ENCODE measurements at places on chromosomes 12 and 14. TPM values are rescaled to one million over a fixed set of nuclear protein-coding genes. Genes with fewer than 3 reads are reported as not detected.

GRCh38 chr14:40447017-40447416 is 1014.8 kb upstream of the FBXO33 start:
- no peaks in the 10 kb centered on the region for H3K36me3 ChIP-seq
- no peak overlapping the region for H3K4me3 ChIP-seq
- H3K27me3 ChIP-seq = no peaks in the 10 kb centered on the region

DNA sequence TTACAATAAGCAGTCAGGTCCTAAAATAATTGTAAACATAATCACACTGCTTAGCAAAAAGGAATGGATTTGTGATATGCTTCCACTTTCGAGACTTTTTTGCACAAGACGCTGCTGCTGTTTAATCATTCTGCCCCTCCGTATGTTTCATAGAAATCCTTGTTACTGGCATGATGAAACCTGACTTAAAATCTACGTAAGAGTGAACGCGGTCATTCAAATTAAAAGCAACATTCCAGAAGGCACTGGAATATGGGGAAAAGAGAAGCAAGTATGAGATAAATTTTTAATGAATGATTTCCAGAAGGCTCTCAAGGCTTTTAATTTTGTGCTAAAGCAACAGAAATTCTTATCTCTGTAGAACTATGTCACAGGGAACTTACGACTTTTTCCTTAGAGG is 1.1 kb downstream of the CNIH1 start:
- no peaks in the 10 kb centered on the region for H3K36me3 ChIP-seq
- H3K4me1 ChIP-seq = peaks cover 6% of the 10 kb centered on the region
- DNase-seq = no peak
- H3K4me3 ChIP-seq = peak overlapping the region; percentile 65
- peak overlapping the region; percentile 79 for H3K27ac ChIP-seq

GRCh38 chr14:65446159-65446558 is 33.6 kb downstream of the FUT8 start:
- no peak overlapping the region for H3K4me3 ChIP-seq
- no peaks in the 10 kb centered on the region for H3K27me3 ChIP-seq

DNA sequence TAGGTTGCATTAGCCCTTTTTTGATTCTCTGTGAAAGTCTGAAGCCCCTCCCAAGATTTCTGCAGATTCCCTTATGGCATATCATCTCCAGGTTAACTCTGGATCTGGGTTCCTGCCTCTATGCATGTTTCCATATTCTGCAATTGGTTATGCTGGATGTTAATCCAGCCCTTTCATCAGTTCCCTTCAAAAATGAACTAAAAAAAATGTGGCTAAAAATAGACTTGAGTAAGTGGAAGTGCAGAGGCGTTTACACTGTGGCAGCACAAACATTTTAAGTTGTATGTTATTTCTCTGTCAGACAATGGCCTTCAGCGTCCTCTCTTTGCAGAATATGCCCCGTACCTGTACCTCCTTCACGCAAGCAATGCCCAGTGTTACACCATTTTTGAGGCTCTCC is 11.4 kb downstream of the MGST1 start:
- H3K27ac ChIP-seq = no peak overlapping the region
- H3K4me3 ChIP-seq = no peak overlapping the region
- no peak for DNase-seq
- H3K36me3 ChIP-seq = no peaks in the 10 kb centered on the region

- peaks cover 15% of the 10 kb centered on the region for H3K4me1 ChIP-seq
- H3K27me3 ChIP-seq = no peaks in the 10 kb centered on the region
- H3K27ac ChIP-seq = no peak overlapping the region
- no peak for DNase-seq
- no peaks in the 10 kb centered on the region for H3K36me3 ChIP-seq
- H3K4me3 ChIP-seq = no peak overlapping the region
Measured at GRCh38 chr12:26112232-26112631, 12.6 kb downstream of the BHLHE41 start.

- no peaks in the 10 kb centered on the region for H3K4me1 ChIP-seq
- no peak for DNase-seq
- no peaks in the 10 kb centered on the region for H3K27me3 ChIP-seq
- H3K36me3 ChIP-seq = peaks cover 100% of the 10 kb centered on the region
Measured at GRCh38 chr12:57195611-57196371, 20.8 kb upstream of the NXPH4 start.

DNA sequence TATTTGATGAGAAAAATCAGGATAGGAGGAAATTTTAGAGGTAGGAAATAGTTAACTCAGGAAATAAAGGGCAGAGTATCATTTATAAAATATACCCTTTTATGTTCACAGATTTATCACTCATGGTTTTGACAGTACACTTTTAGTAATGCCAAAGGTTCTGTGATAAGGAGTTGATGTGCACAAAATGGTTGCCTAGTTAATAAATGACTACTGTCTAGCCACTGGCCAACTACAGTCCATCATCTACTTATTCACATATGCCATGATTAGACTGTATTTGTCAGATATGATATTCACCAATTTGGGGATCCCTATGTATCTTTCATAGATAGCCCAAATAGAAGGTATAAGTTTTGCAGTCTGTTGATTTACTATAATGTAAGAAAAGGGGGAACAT is 19.2 kb upstream of the GXYLT1 start:
- no peaks in the 10 kb centered on the region for H3K36me3 ChIP-seq
- no peaks in the 10 kb centered on the region for H3K4me1 ChIP-seq
- H3K27ac ChIP-seq = no peak overlapping the region
- no peaks in the 10 kb centered on the region for H3K27me3 ChIP-seq
- no peak for DNase-seq

DNA sequence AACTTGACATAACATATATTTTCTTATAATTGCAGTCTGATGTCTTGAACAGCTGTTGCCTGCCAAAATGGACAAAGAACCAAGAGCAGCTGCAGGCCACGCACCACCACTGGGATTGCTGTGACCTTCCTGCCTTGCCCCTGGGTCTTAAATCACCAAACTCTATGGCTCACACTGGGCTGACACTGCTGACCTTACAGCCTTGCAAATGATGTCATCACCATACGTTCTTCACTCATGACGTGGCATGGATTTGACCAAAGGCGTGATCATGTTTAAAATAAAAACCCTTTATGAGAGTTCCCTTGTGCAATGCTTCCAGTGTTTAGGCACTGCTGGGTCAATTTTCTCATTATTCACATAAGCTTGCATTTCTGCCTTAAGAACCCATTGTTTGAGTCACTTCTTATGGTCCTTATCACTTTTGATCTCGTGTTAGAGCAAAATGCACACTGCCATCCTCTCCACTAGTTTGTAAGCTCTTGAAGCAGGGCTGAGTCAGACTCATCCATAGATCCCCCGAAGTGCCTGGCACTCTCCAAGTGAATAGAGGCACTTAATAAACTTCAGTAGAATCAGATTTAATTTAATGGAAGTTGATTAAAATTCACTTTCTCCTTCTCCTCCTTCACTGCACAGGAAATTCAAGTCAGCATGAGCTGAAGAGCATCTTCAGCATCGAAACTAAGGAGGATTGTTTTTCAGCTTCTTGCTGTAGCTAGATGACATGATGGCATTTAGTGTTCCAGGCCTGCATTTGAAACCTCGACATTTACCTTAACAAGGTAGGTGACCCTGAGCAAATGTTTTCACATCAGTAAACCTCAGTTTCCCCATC is 132.4 kb upstream of the PZP start:
- DNase-seq = no peak
- no peaks in the 10 kb centered on the region for H3K4me1 ChIP-seq
- H3K27me3 ChIP-seq = no peaks in the 10 kb centered on the region

GRCh38 chr12:79834712-79835376 is 100.1 kb downstream of the PPP1R12A start:
- no peak overlapping the region for H3K27ac ChIP-seq
- no peaks in the 10 kb centered on the region for H3K27me3 ChIP-seq
- H3K4me3 ChIP-seq = no peak overlapping the region

GRCh38 chr14:96126339-96126782 is 78.3 kb upstream of the BDKRB2 start:
- H3K27me3 ChIP-seq = no peaks in the 10 kb centered on the region
- H3K27ac ChIP-seq = no peak overlapping the region
- H3K4me3 ChIP-seq = no peak overlapping the region
- H3K4me1 ChIP-seq = peaks cover 4% of the 10 kb centered on the region

- no peak for DNase-seq
- no peaks in the 10 kb centered on the region for H3K27me3 ChIP-seq
- no peak overlapping the region for H3K27ac ChIP-seq
- no peaks in the 10 kb centered on the region for H3K4me1 ChIP-seq
Measured at GRCh38 chr14:79021766-79022165, 851.6 kb downstream of the NRXN3 start.

DNA sequence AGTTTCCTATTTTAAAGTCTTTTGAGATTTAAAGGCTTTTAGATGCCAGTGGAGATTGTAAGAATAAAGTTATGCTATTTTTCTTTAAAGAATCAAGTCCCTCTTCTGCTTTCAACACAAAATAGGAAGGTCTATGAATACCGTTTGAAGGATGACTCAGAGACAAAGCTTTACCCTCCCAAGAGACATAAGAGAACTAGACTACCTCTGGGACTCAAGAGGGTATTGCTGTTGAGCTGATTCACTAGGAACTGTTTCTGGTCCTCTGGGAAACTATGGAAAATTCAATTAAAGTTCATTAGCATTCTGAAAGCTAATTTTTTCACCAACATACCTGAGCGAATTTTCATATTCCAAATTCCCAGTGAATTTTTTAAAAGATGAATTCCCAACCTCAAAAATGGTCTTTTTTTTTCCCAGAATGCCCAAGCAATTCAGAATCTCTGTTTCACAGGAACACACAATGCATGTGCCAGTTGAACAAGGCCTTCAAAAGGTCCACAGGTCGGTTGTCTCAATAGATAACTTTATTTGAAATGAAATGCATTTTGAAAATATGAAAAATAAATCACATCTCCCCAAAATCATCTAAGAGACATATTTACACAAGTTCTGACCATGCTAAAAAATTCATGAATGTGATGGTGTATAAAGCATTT is 6.5 kb downstream of the PHLDA1 start:
- peaks cover 4% of the 10 kb centered on the region for H3K4me1 ChIP-seq
- no peak overlapping the region for H3K4me3 ChIP-seq

GRCh38 chr14:65783576-65783975 is 371.0 kb downstream of the FUT8 start:
- H3K27ac ChIP-seq = no peak overlapping the region
- no peaks in the 10 kb centered on the region for H3K4me1 ChIP-seq
- DNase-seq = no peak
- H3K36me3 ChIP-seq = no peaks in the 10 kb centered on the region

DNA sequence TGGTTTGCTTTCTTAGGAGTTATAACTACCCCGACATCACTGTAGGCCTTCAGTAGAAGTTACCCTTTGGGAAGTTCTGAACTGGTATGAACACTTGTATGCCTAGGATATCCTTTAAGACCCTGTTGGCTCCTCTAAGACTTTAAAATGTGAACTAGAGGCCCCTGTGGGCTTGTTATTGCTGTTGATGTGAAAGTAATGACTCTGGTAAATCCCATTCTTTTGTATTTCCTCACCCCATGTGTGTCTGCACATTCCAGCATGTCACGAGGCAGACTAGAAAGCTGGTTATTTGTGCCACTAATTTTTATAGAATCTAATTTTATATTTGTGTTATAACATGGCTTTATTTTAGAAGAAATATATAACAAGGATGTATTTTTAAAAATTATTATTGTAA is 48.9 kb downstream of the SERPINA10 start:
- no peak for DNase-seq
- H3K4me1 ChIP-seq = no peaks in the 10 kb centered on the region
- H3K36me3 ChIP-seq = no peaks in the 10 kb centered on the region
- H3K27ac ChIP-seq = no peak overlapping the region
- H3K4me3 ChIP-seq = no peak overlapping the region

DNA sequence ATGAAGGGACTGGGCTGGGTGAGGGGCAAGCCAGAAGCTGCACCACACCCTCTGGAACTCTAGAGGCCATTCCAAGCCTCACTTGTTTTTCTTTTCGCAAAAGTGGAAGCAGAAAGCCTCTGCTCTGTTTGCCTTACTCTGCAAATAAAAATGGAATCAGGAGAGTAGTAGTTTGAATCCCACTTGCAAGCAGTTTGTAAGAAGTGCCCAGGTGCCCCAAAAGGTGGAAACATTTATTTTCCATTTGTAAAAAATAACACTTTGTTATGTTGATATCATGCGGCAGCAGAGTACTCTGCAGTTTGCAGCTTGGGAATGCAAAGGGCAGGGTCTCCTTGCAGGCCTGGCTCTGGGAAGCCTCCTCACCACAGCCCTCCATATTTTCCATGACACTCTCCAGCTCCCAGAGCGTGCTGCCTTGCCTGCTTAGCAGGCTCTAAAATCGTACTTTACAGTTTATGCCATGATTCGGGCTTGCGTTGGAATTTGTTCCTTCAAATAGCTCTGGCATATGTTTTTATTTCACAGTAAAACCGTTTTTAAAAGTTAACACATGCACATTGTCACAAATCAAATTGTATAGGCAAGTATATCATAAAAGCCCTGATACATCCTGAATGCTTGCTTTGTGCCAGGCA is 20.0 kb downstream of the TUNAR start:
- H3K4me3 ChIP-seq = no peak overlapping the region
- no peaks in the 10 kb centered on the region for H3K27me3 ChIP-seq
- H3K4me1 ChIP-seq = peaks cover 8% of the 10 kb centered on the region

Gene AQP5
- total RNA-seq = 0.99 TPM

Gene SLC38A6
- total RNA-seq = 56.6 TPM

Gene AMDHD1
- total RNA-seq = 0.39 TPM

Gene KRT71
- total RNA-seq = not detected

Gene GLT1D1
- total RNA-seq = 6.2 TPM

Gene CFAP251
- 4.4 TPM for total RNA-seq

Gene MYF6
- 0.61 TPM for total RNA-seq

Gene ESR2
- 0.69 TPM for total RNA-seq

Gene RASSF9
- total RNA-seq = 6.7 TPM

Gene CCDC196
- not detected for total RNA-seq
